DMS153 (cell line): ENCODE measurements at places on chromosomes 1 and 21.
A peak's percentile ranks its signal among the peaks of the same experiment; 100 is the strongest.

- DNase-seq, result no peak
Observed at GRCh38 chr1:229283183-229283611, 12.3 kb downstream of the RAB4A start.

- no peak for DNase-seq
Observed at GRCh38 chr1:84488107-84488506, 9.0 kb downstream of the RPF1 start.

DNA sequence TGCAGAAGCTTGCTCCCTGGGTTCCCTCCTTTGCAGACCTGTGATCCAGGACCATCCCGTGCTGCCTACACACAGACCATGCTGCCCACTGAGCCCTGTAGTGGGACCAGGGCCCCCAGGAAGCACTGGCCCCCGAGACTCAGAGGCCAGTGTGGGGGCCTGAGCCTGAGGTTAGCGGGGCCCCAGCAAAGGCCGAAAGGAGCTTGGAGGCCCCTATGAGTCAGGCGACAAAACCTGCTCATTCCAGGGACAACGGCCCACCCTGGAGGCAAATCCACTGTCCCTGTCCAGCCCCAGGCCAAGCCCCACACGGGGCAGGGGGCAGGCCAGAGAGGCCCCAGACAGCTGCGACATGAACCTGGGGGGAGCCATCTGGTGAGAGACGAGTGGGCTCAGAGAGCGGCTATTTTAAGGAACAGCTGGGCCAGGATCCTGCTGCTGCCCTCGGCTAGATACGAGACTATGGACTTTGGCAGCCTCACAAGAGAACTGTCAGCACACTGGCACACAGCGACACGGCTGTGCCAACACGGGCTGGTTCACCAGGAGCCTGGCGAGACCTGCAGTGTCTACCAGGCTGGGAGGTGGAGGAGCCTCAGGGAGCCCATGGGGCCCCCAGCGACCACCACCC is 74.7 kb downstream of the ARHGEF16 start:
- no peak for DNase-seq

DNA sequence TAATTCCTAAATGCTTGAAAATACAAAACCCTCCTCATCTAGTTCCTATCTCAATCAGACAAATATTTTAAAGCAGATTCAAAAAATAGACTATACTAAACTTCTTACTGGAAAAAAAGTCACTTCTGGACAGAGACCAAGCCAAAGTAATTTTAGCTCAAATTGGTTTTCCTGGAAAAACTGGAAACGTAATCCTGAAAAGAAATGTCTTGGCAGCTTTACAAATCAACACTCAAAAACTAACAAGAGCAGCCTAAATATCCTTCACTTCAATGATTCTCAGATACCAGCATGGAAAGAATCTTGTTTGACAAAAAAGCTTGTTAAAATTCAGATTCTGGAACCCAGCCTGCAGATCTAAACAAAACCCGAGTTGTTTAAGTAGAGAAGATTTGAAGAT is 9.1 kb upstream of the GPR88 start:
- no peak for DNase-seq

DNA sequence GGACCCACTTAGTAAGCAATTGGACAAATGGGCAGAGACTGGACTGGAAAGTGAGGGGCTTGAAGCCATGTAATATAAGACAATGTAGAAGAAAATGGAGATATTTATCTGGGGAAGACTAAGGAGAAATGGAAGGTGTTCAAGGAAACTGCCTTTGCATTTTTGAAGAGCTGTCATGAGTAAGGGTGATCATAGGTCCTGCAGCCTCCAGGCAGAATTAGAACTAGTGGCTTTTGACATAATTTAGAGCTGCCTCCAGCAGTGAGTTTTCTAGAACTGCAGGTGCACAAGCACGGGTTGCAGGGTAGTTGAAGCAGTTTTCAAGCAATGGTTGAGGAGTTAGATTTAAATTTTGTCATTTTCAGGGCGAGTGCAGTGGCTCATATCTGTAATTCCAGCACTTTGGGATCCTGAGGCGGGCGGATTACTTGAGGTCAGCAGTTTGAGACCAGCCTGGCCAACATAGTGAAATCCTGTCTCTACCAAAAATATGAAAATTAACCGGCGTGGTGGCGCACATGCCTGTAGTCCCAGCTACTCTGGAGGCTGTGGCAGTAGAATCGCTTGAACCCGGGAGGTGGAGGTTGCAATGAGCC is 3.7 kb upstream of the CDC14A start:
- no peak for DNase-seq

GRCh38 chr1:76770979-76771378 is 96.3 kb upstream of the ST6GALNAC5 start:
- peak; percentile 69 for DNase-seq

DNA sequence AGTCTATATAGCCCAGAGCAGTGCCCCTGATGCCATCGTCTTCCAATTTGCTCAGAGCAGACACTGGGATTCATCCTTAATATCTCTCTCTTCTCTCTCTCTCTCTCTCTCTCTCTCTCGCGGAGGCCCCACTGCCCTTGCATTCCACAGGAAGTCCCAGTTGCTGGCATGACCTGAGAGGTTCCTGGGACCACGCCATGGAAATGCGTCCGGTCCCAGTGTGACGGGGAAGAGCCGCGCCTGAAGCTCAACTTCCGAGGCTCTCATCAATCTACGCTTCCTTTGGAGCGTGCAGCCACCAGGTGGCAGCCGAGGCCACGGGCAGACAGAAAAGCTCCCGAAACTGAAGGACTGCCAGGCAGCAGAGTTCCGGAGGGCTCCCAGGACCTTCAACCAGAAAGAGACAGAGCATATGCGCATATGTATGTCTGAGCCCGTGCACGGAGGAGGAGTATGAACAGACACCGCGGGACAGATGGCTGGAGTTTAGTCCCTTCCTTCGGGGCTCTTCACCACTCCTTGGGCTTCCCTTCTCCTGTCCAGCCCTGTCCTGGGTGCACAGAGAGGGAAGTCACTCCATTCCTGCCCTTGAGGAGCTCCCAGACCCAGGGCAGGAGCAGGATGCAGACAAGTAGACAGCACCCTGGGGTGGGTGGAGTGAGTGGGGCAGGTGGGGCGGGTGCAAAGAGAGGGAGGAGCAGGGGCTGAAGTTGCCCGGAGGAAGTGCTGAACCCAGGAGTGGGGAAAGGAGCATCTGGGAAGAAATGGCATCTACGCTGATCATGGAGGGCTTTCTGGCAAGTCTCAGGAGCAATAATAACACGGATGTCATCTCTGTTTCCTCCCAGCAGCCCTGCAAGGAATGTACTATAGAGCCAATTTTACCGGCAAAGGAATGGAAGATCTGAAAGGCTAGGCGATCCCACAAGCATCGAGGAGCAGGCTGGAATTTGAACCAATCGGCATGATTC is 10.5 kb downstream of the PDZK1IP1 start:
- DNase-seq, result peak; percentile 93

GRCh38 chr1:199956005-199956404 is 71.5 kb upstream of the NR5A2 start:
- DNase-seq, result no peak

DNA sequence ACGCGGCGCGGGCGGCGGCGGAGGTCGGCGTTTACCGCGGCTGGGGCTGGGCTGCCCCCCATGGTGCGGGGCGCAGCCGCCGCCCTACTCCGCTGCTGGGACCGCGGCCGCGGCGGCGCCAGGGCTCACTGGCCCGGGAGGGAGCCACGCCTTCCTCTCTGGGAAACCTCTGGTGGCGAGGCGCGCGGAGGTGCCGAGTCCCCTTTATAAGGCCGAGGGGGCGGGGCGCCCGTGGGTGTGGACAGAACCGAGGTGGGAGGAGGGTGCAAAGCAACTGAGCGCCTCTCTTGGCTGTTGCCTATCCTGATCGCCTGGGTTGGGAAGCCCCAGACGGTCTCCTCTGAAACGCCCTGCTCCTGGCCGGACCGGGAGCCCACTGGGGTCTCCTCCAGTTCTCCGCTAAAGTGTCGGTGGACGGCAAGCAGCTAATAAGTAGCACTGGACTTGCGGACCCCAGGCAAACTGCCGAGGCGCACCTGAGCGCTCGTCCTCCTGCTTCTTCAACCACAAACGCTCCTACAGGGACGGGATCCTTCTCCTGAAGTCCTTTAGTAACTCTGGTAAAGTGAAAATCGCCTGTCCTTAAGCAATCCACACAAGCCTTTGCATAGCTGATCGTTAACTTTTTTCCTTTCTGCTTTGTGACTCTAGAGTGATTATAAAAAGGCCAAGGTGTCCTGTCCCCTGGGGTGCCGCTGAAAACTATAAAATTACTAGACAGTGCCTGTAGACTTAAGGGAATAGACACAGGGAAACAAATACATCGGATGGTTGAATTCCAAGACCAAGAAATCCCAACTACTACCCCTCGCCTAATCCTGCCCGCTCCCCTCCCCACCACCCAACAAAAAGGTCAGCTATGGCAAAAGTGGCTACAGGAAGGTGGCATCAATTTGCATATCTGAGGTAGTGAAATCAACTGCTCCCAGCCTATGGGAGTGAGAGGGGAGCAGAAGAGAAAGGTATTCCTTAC is at the start of gene PTGER3:
PTGER3 (minus strand) TSS at position 182 of the 973 bp plus-strand sequence. CDS start 239 bp downstream, outside the sequence.
- peak; percentile 28 for DNase-seq

GRCh38 chr1:227416156-227416830 is 98.0 kb upstream of the CDC42BPA start:
- DNase-seq, result no peak

DNA sequence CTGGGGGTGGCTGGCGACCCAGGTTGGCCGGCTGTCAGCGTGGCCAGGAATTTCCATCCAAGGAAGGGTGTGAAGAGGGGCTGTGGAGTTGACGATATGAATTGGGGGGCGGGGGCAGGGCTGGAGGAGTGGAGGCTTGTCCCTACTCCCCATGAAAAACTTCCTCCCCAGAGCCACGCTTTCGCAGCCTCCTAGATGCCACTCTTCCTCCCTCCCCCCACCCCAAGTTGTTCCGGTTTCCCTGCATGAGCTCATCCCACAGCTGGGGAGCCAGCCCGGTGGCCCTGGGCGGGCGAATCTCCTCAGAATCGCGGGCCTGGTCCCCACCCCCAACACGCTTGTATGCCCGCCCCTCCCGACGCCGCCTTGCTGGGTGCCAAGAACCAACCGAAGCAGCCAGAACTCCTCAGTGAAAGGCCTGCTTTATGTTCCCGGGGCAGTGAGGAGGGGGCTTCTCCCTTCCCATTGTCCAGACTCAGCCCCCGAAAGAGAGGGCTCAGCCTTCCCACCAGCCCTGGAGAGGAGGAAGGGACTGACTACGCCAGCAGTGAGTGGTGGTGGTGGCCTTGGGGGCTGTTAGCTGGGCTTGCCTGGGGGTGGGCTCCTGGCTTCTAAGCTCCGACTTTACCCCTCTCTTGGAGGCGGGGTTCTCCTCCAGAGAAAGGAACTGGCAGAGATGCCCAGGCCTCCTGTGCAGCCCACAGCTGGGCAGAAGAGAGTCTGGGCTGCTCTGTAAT is 1.8 kb upstream of the CSMD2 start:
- DNase-seq, result no peak

- DNase-seq, result no peak
Observed at GRCh38 chr1:9721606-9722377, 70.3 kb downstream of the PIK3CD start.

GRCh38 chr1:206706806-206707366 is 22.2 kb downstream of the MAPKAPK2 start:
- no peak for DNase-seq

- no peak for DNase-seq
Observed at GRCh38 chr1:115867216-115867615, 26.3 kb upstream of the NHLH2 start.

GRCh38 chr1:234997896-234998741 is 130.5 kb downstream of the TOMM20 start:
- no peak for DNase-seq

DNA sequence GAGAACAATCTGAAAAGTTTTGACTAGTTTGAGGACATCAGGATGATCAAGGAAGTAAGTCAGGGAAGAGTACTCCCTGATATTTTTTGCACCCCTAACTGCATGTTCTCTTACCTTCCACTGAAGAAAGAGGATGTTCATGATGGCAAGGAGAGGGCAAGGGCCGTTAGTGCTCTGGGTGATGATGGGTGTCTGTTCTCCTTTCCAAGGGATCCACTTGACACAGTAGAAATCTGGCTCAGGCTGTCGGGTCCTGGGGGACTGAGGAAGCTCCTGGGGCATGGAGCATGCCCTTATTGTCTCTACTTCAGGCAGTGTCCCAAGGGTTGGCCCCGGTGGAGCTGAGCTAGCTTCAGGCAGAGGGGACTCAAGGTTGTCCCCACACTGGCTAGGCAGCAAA is 4.7 kb downstream of the MINDY1 start:
- DNase-seq, result no peak

DNA sequence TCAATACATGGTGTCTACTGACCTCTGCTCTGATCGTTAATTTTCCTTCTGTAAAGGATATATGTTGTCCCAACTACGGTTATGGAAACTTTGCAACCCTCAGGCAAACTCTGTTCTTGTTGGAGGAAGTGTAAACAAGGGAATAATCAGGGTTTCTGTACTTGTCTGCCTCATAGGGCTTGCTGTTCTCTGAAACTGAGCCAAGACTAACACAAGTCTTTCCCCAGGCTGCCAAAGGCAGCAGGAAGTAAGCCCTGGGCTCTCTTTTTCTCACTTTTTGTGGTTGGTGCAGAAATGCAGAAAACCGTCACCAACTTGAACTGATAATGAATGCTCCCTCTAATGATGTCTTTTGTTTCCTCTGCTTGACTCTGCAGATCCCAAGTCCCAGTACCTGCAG is 7.6 kb downstream of the CYP4X1 start:
- peak; percentile 46 for DNase-seq

DNA sequence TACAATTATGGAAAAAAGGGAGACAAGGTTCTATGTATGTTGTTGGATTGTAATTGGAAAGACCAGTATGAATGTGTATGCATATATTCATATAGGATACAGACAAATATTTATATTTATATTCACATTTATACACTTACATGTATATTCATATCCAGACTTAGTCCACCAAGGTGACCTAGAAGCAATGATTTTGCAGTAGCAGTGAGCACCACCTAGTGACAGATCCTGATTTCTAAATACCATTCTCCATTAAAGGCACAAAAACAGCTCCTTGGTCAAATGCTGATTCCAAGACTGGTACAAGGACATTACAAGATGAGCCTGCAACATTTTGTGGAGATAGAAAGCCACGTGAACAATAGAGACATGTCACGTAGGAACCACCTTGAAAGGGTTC is 153.4 kb downstream of the SDCCAG8 start:
- no peak for DNase-seq

- no peak for DNase-seq
Observed at GRCh38 chr1:94672001-94672400, 130.4 kb upstream of the F3 start.

DNA sequence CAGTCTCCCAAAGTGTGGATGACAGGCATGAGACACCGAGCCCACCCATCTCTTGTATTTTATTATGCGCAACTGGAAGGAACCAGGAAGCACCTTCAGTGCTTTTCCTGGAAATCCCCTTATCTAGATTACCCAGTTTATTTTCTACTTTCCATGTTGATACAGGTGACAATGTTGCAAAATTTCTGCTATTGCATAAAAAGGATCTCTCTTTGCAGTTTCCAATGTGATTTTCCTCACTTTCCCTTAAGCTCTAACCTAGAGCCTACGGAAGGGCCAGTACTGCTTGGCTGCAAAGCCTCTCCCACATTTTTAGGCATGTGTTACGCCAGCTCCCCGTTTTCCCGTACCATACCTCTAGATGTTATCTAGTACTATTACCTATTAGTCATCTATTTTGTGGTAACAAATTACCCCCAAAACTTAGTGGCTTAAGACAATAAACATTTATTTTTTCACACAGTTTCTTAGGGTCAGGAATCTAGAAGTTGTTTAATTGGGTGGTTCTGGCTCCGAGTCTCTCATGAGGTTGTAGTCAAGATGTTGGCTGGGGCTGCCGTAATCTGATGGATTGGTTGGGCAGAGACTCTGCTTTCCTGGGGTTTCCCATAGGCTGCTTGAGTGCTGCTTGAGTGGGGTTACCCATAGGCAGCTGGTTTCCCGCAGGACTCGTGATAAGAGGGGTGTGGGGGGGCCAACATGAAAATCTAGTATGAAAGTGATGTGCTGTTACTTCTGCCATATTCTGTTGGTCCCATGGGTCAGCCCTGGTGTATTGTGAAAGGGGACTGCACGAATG is 131.5 kb upstream of the HNRNPU start:
- DNase-seq, result no peak
